ENCODE measurements at places on chromosomes 5 and 9. TPM values are rescaled to one million over a fixed set of nuclear protein-coding genes. Genes with fewer than 3 reads are reported as not detected.

The CBY3 gene
- 0.64 TPM for polyA plus RNA-seq

The PHF24 gene
- 0.06 TPM for polyA plus RNA-seq

The PRDM9 gene
- not detected for polyA plus RNA-seq

The DCANP1 gene
- not detected for polyA plus RNA-seq

The EIF4E1B gene
- polyA plus RNA-seq, result not detected

The AJM1 gene
- 0.10 TPM for polyA plus RNA-seq

The ARSI gene
- not detected for polyA plus RNA-seq

The SIT1 gene
- polyA plus RNA-seq, result 188 TPM

The CDH12 gene
- not detected for polyA plus RNA-seq

The ARID3C gene
- not detected for polyA plus RNA-seq

The GHR gene
- polyA plus RNA-seq, result not detected

The PIP5K1B gene
- 5.0 TPM for polyA plus RNA-seq

The ZNF474 gene
- polyA plus RNA-seq, result 0.35 TPM

The FAM221B gene
- not detected for polyA plus RNA-seq

The OBP2B gene
- not detected for polyA plus RNA-seq

The FGF10 gene
- not detected for polyA plus RNA-seq

The ANKRD31 gene
- 0.10 TPM for polyA plus RNA-seq

The JAKMIP2 gene
- polyA plus RNA-seq, result 0.14 TPM

The SLC6A7 gene
- not detected for polyA plus RNA-seq

The MCC gene
- 0.40 TPM for polyA plus RNA-seq

The CCL27 gene
- polyA plus RNA-seq, result not detected

The CTXN3 gene
- polyA plus RNA-seq, result not detected

The DOCK2 gene
- polyA plus RNA-seq, result 114 TPM

The ROPN1L gene
- 0.48 TPM for polyA plus RNA-seq

The GMCL2 gene
- not detected for polyA plus RNA-seq

The VPS13A gene
- 3.9 TPM for polyA plus RNA-seq

The FBP2 gene
- not detected for polyA plus RNA-seq

The RXRA gene
- polyA plus RNA-seq, result 0.80 TPM

The TRIP13 gene
- polyA plus RNA-seq, result 1.6 TPM

The MRPS2 gene
- polyA plus RNA-seq, result 65.7 TPM

The LCN15 gene
- polyA plus RNA-seq, result not detected

The SNAPC3 gene
- polyA plus RNA-seq, result 18.6 TPM

The RAB24 gene
- polyA plus RNA-seq, result 42.9 TPM

The NUTM2F gene
- polyA plus RNA-seq, result not detected

The MOB3B gene
- 7.1 TPM for polyA plus RNA-seq

The PLAC8L1 gene
- polyA plus RNA-seq, result not detected

The C5orf22 gene
- polyA plus RNA-seq, result 16.7 TPM

The TBC1D9B gene
- polyA plus RNA-seq, result 57.2 TPM

The ARHGEF39 gene
- polyA plus RNA-seq, result 0.64 TPM

The GRXCR2 gene
- polyA plus RNA-seq, result not detected

The CTNND2 gene
- polyA plus RNA-seq, result not detected

The CDKN2B-AS1 gene
- polyA plus RNA-seq, result not detected

Data from IgD-negative memory B cell (primary cell).